ENCODE measurements at places on chromosomes 2 and 18.

DNA sequence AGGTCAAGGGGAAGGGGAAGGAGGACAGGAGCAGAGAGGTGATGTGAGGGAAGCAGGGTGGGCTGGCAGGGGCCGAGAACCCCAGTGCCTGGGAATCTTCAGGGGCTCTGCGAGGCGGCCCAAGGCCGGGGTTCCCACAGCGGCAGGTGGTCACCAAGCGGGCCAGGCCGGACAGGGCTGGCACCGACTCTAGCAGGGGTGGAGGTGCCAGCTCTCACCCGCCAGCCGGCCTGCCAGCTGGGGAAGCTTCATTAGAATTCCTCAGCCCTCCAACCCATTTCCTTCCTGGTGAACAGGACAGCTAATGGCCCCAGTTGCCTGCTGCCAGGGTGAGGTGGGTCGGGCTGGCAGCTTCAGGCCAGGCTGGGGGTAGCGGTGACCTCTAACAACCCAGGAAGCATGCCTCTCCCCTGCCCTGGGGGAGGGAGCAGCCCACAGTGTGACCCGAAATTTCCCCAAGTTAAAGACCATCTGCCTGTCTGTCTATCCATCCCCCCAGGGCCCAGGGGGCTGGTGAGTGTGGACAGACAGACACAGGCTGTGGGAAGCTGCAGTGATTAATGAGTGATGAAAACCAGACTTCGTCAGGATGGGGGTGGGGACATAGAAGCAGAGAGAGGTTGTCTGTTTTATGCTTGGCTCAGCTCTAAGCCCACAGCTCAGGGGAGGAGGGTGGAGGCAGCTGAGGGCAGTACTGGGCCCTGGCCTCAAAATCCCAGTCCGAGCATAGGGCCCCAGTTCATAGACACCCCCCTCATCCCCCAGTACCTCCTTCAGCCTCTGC, 144.1 kb downstream of the ZFP36L2 start:
- peak; percentile 72 for DNase-seq

DNA sequence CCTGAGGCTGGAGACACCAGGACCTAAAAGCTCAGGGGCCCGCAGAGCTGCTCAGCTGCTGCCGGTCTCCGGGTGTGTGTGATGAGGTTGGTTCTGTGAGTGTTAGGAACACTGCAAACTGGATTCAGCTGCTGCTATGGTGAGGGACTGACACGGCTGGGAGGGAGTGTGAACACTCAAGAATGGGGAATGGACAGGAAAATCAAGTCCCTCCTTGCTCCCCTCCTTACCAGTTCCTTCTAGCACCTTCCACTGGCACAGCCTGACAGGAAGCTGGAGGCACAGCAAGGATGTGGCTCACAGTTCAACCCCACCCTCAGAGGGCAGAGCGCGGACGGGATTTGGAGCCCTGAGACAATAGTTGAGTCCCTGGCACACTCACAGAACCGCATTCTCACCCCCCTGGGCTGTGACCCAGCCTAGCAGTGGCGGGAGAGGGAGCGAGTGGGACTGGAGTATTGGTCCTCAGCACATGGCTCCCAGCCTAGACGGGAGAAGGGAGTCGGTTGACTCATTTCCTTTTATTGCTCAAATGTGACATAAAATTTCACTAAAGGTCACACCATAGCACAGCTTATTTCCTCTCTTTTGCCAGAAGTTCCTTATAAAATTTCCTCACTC, 42.5 kb downstream of the LRRC30 start:
- peak; percentile 80 for DNase-seq

- DNase-seq: peak; percentile 21
Measured at GRCh38 chr18:69490813-69491212, 90.1 kb downstream of the DOK6 start.

DNA sequence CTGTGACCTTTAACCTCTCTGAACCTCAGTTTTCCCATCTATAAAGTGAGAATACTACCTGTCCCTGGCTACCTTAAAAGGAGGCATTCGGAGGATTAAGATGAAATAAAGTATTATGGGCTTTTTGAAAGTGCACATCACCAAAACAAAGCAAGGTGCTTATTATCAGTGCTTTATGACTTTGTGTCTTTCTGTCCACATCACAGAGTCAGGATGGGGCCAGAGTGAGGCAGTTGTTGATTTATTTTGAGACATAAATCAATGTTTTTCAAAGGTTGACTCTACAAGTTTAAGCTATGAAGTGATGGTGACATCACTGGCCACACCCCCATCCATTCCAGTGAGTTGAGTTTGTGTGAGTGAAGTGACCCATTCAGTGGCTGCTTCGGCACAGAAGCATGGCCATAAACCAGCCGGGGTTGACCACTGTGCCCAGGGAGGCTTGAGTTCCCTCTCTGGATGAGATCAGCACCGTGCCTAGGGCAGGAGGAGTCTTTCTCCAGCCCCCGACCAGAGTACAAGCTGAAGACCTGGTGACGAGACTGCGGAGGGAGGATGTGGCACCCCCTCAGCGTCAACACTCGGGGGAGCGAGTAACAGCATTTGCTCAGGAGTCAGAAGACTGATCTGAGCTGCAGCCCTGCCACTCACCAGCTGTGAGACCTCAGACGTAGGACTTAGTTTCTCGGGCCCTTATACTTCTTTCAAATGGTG, 89.0 kb upstream of the PPP1CB start:
- DNase-seq: no peak

GRCh38 chr18:78721238-78721875, 258.3 kb upstream of the SALL3 start:
- DNase-seq: no peak

DNA sequence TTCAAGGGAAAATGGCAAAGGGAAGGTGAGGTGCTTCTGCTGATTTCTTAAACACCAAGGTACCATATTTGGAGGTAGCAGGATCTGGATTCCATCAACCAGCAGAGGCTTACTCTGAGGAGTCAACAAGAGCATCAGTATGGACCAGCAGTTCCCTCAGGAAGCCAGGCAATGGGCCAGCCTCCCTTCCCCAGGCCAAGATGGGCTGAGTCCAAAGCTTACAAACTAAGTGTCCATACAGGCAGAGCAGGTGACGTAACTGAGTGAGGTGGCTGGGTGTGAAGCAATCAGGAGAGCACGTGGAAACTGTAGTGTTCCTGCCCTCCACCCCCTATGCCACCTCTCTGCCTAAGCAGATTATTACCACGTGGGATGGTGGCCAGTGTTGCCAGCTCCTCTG, 134.2 kb upstream of the HNRNPA3 start:
- DNase-seq: no peak

GRCh38 chr2:19209575-19210341, 148.7 kb downstream of the OSR1 start:
- no peak for DNase-seq

- no peak for DNase-seq
Measured at GRCh38 chr2:208369091-208369490, 37.5 kb upstream of the PTH2R start.

GRCh38 chr2:95165030-95165370, 609 bp upstream of the ZNF2 start:
- DNase-seq: no peak

DNA sequence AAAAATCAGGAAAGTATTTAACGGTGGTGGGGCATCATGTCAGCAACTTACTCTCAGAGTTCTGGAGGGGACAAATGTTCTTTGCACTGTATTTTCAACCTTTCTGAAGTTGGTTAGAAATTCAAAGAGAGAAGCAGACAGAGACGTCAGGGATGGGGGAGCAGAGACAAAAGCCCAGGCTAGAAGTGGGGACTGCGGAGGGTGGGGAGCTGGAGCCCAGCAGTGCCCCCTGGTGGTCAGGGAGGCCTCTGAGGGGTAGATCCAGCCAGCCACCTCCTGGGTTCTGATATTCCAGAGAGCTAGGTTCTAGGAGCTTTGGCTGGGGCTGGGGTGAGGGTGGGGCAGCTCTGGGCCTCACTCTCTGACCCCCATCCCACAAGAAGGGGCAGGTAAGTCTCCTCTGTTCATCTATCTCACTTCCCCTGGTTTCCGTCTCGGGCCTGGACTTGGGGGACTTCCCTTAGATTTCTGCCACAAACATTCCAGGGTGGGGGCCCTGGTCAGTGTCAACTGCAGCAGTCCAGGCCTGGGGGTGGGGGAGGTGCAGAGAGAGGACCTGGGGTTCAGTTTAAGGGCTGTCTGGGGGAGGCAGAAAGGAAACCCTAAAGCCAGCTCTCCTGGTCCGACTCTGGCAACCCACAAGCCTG, 8.9 kb downstream of the TNS1 start:
- peak; percentile 59 for DNase-seq

- DNase-seq: no peak
Measured at GRCh38 chr2:162821176-162821575, 17.4 kb downstream of the KCNH7 start.

DNA sequence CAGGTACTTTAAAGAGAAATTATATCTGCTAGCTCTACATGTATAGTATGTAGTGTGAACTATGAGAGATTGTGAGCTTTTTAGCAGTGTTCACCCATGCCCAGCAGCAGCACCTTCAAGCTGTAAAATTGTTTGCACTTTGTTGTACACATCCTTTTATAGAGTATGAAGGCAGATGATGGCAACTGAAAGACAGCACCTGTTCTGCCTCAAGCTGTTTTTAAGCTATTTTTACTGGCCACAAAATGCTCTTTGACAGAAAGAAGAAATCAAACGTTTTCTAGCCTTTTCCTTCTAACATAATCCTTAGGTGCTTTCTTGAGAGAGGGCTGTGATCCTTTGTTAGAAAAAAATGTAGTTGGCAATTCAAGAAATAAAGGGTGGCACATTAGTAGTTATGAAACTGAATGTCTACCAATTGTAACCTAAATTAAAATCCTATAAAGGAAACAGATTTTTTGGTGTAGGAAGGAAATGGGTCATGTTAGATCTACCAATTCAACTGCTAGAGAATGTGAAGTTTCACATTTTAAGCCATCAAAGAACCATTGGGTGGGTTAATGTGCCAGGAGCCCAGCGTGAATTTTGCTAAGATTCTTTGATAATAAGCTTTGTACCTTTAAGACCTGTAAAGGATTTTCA, 59.5 kb downstream of the R3HDM1 start:
- no peak for DNase-seq

GRCh38 chr2:12547566-12548170, 169.1 kb upstream of the TRIB2 start:
- no peak for DNase-seq

- DNase-seq: no peak
Measured at GRCh38 chr2:12623051-12623450, 93.7 kb upstream of the TRIB2 start.

Data from urothelium cell line (cell line).